ENCODE measurements at places on chromosomes 4 and X.

DNA sequence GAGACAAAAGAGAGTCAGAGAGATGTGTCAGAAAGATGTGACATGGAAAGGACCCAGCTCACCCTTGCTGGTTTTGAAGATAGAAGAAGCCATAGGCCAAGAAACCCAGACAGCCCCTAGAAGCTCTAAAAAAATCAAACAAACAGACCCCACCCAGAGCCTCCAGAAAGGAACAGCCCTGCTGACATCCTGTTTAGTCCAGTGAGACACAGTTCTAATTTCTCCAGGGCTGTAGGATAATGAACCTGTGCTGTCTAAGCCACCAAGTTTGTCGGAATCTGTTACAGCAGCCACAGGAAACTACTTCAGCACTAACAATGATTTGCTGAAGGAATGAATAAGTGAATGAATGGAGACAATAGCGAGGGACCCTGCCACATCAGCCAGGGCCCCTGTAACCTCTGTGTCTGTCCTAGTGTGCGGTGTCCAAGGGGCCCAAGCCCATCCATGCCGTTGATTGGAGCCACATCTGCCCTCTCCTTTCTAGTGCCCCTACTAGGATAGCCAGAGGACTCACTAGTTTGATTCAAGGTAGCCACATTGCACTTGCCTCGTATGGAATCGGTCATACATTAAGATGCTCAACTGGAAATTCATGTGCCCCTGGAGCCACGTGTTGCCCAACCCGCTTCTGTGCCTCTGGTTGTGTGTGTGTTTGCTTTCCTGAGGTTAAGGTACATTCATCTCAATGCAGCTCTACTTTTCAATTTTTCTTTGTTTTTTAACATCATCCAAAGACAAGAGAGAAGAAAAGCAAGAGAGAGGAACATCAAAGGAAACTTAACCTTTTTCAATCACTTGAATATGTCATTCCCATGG, 32.5 kb upstream of the SLC2A9 start:
- no peak for DNase-seq

DNA sequence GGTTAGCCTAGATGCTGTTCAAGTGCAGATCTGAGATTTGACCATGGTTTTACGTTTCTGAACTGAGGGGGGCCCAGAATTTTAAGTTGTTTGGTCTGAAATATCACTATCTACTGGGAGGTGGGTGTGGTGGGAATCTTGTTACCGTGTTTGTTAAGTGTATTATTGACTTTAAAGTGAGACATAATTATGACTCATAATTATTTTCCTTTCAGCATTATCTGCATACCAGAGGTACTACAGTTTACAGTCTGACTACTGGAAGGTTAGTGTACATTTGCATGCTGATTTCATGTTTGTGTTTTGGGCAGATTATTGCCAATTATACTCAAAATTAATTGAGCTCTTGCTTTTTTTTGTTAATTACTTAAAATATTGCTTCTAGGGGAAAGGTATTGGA, 101.5 kb downstream of the KDM6A start:
- DNase-seq: no peak

- peak; percentile 22 for DNase-seq
Observed at GRCh38 chr4:9703391-9703790, 78.0 kb upstream of the DRD5 start.

DNA sequence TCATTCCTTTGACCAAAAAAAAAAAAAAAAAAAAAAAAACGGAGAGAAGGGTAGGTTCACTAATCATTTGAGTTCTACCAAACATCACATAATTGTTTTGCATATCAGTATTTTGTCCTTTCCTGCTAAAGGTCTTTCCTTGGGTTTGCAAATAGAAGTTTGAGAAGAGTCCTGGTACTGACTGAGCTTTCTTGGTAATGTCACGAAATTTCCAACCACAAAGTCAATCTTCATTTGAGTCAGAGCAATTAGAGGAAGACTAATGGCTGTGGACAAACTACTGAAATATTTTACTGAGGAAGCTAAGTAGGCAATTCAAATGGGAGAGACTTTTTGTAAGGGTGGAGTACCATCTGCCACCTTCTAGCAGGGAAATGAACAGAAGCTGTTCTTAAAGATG, 21.7 kb upstream of the CD40LG start:
- no peak for DNase-seq

GRCh38 chrX:129462707-129463106, 60.6 kb downstream of the SMARCA1 start:
- DNase-seq: no peak

- DNase-seq: no peak
Observed at GRCh38 chr4:88866862-88867550, 169.4 kb upstream of the NAP1L5 start.

- DNase-seq: no peak
Observed at GRCh38 chrX:65609237-65609636, 58.2 kb upstream of the MSN start.

DNA sequence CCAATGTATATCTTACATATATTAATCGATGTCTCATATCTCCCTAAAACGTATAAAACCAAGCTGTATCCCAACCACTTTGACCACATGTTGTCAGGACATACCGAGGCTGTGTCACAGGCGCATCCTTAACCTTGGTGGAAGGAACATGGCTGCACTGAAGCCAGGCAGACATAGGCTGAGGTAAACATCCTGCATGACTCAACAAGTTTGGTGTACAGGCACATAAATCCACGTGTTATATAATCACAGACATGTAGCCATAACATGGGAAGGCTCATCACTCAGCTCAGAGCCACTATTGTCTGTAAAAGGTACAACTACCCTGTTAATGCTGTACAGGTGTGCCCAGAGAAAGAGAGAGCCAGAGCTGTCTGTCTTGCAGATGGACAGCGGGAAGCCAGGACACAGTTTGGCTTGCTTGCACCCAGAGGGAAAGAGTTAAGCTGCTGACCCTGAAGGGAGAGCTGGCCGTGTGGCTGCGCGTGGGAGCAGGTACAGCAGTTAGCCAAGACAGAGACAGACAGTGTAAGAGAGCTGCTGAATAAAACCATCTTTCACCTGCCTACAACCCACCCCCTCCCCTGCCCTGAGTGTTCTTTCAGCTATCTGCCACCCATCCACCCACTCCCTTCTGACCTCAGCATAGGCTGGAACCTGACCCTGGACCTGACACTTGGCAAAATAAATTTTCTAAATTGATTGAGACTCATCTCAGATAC, 22.3 kb upstream of the ZBTB33 start:
- DNase-seq: no peak

DNA sequence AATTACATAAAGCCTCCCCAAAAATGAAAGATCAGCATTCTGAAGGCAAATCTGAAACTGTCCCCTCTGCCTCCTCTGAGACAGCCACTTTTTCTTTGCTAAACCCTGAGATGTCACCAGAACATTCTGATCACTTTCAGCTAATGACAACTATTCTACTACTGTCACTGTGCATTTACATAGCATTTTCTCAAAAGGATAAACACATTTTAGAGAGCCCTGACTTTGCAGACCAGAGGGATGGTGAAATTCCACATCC, 72.1 kb downstream of the GATB start:
- no peak for DNase-seq

- DNase-seq: no peak
Observed at GRCh38 chr4:64508089-64508488, 98.8 kb upstream of the TECRL start.
